GM23248 (cell line): ENCODE measurements at places on chromosomes 7 and 10. TPM values are rescaled to one million over a fixed set of nuclear protein-coding genes. Genes with fewer than 3 reads are reported as not detected.

- no peak for DNase-seq
Observed at GRCh38 chr7:127802845-127803244, 150.9 kb downstream of the SND1 start.

GRCh38 chr10:3154666-3155065 lies 17.9 kb downstream of the PITRM1 start:
- no peak for DNase-seq

GRCh38 chr7:33423646-33424020 lies 294.3 kb downstream of the BBS9 start:
- DNase-seq, result no peak

Gene SHH
- not detected in 2 replicates for total RNA-seq

Gene TYW1B
- total RNA-seq, result 1.6 TPM in 1 of 2 replicates, not detected in the other
